IMR-90 (cell line): ENCODE measurements at places on chromosomes 3 and 15. TPM values are rescaled to one million over a fixed set of nuclear protein-coding genes. Genes with fewer than 3 reads are reported as not detected.

The SLC24A1 gene
- 3.6 and 3.9 TPM in 2 replicates for total RNA-seq

DNA sequence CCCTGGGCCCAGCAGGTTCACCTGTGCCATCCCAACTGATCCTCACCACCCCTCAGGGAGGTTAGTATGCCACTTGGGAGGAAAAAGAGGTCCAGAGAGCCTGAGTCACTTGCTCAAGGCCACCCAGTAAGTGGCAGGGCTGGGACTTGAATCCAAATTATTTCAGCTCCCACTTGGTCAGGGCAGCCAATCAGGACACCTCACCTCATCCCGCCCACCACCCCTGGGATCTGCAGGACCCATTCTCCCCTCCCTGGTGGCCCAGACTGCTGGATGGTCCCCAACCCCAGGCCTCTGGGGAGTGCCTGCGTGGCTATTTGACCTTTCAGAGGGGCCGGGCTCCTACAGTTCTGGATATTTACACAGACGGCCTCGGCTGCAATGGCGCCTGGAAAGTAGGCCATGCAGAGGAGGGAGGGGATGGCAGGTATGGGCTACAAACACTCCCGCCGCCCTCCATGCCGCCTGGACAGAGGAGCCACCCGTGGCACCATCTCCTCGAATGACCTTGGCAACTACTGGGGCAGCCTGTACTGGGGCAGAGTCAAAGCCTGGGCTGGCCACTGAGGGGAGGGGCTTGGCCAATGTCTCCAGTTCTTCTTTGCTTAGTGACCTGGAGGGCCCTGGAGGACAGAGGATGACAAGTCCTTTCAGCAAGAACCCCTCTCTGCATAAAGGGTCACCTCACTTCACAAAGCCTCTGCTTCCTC, 153.6 kb upstream of the LINGO1 start:
- no peak overlapping the region for H3K27ac ChIP-seq
- DNase-seq: no peak
- H3K4me3 ChIP-seq: no peak overlapping the region
- H3K27me3 ChIP-seq: peaks cover 32% of the 10 kb centered on the region; the same call in 1 of the 2 replicates
- no peaks in the 10 kb centered on the region for H3K36me3 ChIP-seq

DNA sequence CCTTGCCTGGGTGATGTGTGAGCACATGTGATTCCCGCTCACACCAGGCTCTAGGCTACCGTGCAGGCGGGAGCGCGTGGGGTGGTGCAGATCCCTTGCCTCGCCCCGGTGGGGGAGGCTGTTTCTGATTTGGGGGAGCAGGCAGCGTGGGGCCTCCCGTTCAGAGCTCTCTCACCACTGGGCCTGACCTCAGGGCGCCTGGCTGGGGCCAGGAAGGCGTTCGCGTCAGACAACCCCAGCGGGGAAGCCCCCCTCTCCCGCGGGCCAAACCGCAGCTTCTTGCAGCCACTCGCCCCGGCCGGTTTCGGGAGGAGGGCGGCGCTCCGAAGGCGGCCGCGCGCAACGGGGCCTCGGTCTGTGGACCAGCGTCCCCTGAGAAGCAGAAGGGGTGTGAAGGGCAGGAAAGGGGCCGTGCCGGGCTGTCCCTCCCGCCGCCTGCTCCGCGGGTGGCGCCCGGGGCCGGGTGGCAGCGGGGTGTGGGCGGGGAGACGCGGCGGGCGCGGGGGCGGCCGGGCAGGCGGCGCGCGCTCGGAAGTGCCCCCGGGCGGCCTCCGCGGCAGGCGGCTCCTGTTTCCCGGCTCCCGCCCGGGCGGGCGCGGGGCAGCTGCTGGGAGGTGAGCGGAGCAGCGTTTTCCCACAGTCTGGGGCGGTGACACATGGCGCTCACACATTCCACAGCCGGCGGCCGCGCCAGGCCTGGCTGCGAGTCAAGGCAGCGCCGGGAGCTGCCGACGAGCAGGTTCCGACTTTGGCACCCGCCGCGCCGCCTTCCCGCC, 65.1 kb upstream of the HES1 start:
- peak overlapping the region; percentile 46 for H3K4me3 ChIP-seq
- H3K27me3 ChIP-seq: peaks cover 26% of the 10 kb centered on the region
- DNase-seq: peak; percentile 87
- no peaks in the 10 kb centered on the region for H3K36me3 ChIP-seq
- no peak overlapping the region; the same call in 1 of the 2 replicates for H3K27ac ChIP-seq

DNA sequence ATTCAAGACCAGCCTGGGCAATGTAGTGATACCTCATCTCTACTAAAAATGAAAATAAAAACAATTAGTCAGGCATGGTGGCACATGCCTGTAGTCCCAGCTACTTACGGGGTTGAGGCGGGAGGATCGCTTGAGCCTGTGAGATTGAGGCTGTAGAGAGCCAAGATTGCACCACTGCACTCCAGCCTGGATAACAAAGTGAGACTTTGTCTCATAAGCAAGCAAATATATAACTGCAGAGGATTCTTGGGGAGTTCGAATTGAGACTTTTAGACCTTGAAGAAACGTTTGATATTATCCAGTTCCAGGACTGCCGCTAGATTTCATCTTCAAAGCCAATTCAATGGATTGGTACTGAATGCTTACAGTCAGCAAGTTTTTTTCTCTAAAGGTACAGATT, 11.9 kb upstream of the RARB start:
- no peak overlapping the region for H3K4me3 ChIP-seq
- no peak overlapping the region for H3K27ac ChIP-seq
- no peaks in the 10 kb centered on the region for H3K27me3 ChIP-seq
- no peak for DNase-seq
